ENCODE measurements at places on chromosomes 2 and 18. TPM values are rescaled to one million over a fixed set of nuclear protein-coding genes. Genes with fewer than 3 reads are reported as not detected.

- DNase-seq = no peak
These were observed 14.0 kb downstream of the SMARCAL1 start for GRCh38 chr2:216426166-216426777.

Gene CDH2
- total RNA-seq = 5.0 TPM

GRCh38 chr2:98468621-98469236 is 24.1 kb downstream of the INPP4A start:
- DNase-seq = no peak

- no peak for DNase-seq
These were observed 78.2 kb downstream of the AFF3 start for GRCh38 chr2:100064165-100064564.

- DNase-seq = no peak
These were observed 81.0 kb upstream of the TMEM17 start for GRCh38 chr2:62586981-62587380.

Gene AQP4
- 490 TPM for total RNA-seq

Gene TRIM43
- total RNA-seq = not detected

- no peak for DNase-seq
These were observed 8.9 kb upstream of the PDE1A start for GRCh38 chr2:182435754-182436153.

Gene AKAIN1
- total RNA-seq = not detected

- DNase-seq = no peak
These were observed 77.5 kb downstream of the CIB4 start for GRCh38 chr2:26563686-26564085.

DNA sequence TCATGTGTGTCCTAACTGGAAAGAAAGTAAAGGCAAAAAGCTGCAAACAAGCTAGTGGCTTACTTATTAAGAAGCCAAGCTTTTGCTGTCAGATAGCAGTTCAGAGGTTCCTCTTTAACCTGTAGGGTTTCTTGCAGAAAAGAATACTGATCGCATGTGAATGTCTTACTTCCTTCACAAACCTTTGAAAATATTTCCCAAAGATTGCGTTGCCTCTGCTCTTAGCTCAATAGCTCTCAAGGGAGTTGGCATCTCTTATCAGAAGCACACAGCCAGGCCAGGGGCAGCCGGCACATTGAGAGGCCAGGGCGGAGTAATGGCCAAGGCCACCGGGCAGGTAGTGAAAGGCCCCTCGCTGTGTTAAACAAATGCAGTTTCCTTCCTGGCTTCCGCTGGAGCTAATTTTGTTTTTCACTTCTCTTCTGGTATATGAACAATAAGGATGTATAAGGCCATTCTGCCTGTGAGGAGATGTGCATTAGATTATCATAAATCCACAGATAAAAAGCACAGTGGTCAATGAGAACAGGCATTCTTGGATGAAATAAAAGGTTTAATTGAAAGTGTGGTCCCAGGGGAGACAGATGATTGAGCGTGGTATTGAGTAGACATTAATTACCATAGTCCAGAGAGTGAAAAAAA is 542.4 kb upstream of the NRP2 start:
- peak; percentile 47 for DNase-seq

Gene MYCN
- 5.2 TPM for total RNA-seq

Gene GPR155
- total RNA-seq = 3.3 TPM

DNA sequence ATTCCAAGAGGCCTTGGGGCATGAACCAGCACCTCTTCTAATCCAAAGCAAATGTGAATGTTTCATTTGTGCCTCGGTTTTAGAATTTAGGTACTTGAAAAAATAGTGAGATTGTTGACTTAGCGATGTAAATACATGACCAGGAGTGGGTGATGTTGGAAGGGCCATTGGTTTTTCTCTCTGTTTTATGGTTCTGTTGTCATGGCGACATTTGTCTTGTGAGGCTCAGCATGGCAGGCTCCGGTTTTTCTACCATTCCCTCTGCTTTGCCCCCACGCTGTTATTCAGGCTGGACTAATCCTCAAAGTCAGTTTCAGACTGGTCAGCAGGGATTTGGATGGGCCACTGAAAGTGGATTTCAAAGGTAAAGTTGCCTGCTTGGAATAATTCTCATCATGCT is 255.4 kb downstream of the ALPK2 start:
- peak; percentile 60 for DNase-seq

Gene MAP3K20
- 39.7 TPM for total RNA-seq

DNA sequence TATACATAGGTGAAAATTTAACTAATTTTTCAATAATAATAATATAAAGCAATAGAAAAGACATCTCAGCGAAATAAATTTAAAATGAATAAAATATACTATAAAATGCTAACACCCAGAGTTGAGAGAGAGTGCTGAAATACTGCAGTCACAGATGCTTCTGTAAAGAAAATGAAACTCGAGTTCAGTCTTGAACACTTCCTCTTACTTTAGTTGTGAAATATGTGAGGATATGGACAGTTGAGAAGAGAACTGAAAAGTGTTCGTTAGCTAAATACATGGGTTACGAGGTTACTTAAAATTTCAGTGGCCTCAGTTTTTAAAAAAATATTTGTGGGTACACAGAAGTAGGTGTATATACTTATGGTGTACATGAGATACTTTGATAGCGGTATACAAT is 106.8 kb downstream of the DNAH7 start:
- no peak for DNase-seq

Gene CBLN2
- 1.00 TPM for total RNA-seq

GRCh38 chr18:79988071-79988450 is 302 bp downstream of the TXNL4A start:
- no peak for DNase-seq

Measured in lung (tissue), 17 donors.